ENCODE measurements at places on chromosomes 7 and 10.

- DNase-seq: no peak
Observed at GRCh38 chr7:132177708-132178401, 398.4 kb downstream of the PLXNA4 start.

DNA sequence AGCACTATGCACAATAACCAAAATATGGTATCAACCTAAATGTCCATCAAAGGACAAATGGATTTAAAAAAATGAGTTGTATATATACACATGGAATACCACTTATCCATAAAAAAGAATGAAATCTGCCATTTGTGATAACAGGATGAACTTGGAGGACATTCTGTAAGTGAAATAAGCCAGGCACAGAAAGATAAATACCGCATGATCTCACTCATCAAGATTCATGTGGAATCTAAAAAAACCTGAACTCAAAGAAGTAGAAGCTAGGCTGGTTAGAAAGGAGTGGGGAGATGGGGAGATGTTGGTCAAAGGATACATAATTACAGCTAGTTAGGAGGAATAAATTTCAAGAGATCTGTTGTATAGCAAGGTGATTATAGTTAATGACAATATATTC, 17.3 kb upstream of the AOC1 start:
- no peak for DNase-seq

GRCh38 chr10:104259456-104259855, 4.8 kb downstream of the GSTO1 start:
- DNase-seq: no peak

GRCh38 chr7:38151556-38151955, 26.5 kb upstream of the STARD3NL start:
- no peak for DNase-seq

- no peak for DNase-seq
Observed at GRCh38 chr10:63866747-63867140, 345.5 kb downstream of the REEP3 start.

- no peak for DNase-seq
Observed at GRCh38 chr7:157117796-157118195, 20.9 kb upstream of the UBE3C start.

DNA sequence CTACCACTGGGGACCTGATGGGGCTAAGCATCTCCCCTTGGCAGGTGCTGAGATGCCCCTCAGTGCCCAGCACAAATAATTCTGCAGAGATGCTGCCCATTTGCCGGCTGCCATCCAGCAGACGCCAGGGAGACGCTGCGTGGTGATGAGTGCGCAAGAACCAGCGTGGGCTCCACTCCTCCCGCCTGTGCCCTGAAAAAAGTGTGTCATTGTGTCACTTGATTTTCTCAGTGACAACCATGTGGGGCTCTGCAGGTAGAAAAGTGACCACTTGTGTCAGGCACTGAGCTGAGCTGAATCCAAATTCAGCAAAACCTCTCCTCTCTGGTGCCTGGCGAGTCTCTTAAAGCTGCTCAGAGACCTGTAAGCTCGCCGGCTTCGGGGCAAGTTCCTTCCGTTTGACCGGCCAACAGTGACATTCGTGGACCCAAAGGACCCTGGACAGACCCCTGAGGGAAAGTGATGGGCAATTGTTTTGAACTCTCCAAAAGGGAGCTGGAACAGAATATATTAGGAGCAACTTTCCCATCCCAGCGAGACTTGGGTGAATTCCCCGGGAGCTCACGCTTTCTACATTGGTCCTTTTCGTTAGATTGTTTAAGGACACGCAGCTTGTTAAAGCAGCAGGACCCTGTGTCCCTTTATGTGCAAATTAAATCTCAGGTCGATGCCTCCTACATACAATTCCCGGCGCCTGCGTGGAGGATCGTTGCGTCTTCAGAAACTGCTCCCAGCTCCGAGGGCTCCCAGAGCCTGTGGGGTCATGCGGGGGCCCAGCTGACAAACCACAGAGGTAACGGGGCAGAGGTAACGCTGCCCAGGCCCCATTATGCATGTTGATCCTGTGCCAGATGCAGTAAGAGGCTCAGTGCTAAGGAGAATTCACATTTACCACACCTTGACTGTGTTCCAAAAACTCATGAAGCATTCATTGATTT, 332.7 kb downstream of the ADARB2 start:
- DNase-seq: no peak

DNA sequence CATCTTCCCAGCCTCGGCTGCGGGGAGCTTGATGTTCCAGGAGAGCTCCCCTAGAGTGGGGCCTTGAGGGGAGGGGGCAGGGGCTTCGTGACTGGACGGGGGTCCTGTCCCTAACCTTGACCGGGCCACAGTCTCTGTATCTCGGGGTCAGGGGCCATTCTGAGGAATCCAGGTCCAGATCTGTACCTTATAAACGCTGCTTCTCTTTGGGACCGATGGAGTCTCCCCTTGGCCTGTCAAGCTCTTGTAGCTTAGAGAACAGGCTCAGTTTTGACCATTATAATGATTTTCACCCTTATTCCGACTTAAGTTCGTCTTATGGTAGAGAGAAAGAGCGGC, 831 bp downstream of the ZKSCAN5 start:
- DNase-seq: no peak

DNA sequence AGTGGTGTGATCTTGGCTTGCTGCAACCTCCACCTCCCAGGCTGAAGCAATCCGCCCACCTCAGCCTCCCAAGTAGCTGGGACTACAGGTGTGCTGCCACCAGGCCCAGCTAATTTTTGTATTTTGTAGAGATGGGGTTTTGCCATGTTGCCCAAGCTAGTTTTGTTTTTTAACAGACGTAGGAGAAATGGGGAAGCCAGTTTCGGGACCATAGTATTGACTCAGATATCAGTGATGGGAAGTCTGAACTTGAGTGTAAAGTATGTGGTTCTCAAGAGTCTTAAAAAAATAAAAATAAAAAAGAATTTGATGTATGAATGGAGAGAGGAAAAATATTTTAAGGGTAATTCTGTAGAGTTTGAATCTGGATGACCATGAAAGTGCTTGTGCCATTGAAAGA, 34.2 kb downstream of the SP4 start:
- DNase-seq: no peak

- no peak for DNase-seq
Observed at GRCh38 chr7:68805159-68805558, 793.1 kb upstream of the AUTS2 start.

GRCh38 chr7:136998495-136998894, 130.0 kb downstream of the CHRM2 start:
- DNase-seq: no peak

GRCh38 chr7:71682841-71683781, 551.2 kb downstream of the GALNT17 start:
- no peak for DNase-seq

- DNase-seq: no peak
Observed at GRCh38 chr10:84933402-84933801, 605.0 kb downstream of the CCSER2 start.

- DNase-seq: no peak
Observed at GRCh38 chr10:116108095-116108494, 164.9 kb downstream of the GFRA1 start.

DNA sequence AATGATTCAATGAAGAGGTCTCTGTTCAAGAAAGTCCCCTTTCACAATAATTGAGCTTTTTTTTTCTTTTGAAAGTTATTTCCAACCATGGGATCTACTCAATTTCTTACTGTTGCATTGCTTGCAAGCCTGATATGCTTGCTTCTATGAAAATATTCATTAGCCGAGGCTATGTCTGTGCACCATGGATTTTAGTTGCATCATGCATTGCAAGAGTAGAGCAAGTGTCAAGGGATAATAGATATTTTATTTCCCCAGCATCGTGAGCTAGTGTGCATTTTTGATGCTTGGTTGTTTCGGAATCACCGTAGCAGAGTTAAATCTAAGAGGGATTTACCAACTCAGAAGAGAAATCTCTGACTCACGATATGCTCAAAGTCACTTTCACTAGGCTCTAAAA, 222.0 kb downstream of the SH2D4B start:
- DNase-seq: no peak

GRCh38 chr10:133458710-133459453, 5.1 kb downstream of the SCART1 start:
- DNase-seq: no peak
